ENCODE measurements at places on chromosomes 7 and 10.

DNA sequence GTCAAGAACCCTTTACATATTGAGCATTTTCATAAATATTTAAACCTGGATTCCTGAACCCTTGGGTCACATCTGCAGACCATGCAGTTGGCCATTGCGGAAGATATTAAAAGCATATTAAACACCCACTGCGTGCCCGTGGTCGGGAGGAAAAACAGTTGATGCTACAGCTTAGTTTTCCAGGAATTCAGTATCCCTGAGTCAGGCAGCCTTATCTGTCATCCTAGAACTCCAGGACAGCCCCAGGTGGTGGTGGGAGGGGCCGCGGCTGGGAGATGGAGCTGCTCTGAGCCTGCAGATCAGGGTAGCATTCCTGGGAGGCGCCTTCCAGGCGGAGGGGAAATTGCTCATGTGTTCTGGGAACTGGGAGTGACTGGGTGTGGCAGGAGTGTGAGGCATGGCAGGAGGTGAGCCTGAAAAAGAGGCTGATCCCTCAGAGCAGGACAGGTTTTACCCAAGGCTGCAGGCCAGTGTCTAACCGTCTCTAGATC is 222.9 kb upstream of the SH2B2 start:
- DNase-seq: no peak

DNA sequence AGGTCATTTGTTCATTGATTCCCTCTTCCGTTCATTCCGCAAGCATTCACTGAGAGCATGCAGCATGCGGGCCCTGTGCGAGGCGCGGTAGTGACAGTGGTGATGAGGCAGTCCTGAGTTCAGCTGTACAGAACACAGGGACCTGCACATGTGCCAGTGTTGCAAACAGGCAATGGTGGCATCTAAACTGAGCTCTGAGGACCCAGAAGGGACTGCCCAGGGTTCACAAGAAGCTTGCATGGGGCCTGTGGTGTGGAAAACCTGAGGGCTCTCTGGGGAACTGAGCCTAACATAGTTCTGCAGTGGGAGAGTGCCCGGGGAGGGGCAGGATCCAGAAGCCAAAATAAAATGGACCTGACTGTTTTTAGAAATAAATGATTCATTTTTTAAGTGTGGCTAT is 13.2 kb downstream of the ZNF488 start:
- DNase-seq: no peak

GRCh38 chr7:99822731-99823718 is 4.8 kb upstream of the CYP3A43 start:
- no peak for DNase-seq

DNA sequence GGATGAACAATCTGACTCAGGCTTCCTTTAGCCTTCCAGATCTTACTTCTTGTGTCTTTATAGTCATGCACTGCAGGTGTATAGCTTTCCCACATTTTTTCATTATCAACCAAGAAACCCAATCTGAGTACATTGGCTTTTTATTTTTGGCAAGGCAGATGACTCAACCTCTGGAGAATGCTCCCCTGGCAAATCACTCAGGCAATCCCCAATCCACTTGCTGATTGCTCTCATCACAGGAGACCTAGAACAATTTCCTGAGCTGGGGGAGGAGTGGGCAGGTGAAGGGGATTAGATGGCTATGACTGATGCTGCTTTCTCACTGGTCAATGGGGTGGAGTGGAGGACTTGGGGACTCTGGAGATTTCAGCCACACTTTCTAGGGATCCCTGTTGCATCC is 134.4 kb downstream of the SLC16A9 start:
- no peak for DNase-seq

DNA sequence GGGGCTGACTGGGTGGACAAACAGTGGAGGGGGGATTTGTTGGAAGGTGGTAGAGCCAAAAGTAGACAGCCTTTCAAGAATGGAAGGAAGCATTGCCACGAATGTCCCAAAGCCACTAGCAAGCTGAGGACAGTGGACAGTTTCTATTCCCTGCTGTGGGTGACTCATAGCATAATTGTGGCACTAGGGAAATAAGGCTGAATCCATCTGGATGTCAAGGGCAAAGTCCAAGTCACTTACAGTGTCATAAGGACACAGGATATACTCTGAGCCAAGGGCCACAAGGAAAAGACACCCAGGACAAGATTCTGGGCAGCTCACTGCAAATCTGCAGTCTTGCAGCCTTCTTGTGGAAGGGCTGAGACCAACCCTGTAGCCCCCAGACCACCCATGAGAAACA is 79.7 kb downstream of the FRMPD2 start:
- DNase-seq: no peak

DNA sequence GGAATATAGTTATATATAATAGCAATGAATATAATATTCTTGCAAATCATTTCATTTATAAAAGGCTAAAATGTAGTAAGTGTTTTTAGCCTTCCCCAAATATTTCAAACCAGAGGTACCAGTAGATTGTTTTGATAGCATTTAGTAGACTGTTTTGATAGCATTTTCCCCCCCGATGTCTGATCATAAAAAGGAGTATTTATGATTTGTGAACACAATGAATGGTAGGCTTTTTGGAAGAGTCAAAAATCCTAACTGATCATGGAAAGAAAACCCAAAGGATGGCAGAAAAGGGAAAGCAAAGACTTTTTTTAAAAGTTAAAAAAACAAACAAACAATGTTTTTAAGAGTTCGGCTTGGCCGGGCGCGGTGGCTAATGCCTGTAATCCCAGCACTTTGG is 152.5 kb downstream of the PIP4K2A start:
- DNase-seq: no peak

- no peak for DNase-seq
These were observed 17.2 kb upstream of the TPST1 start for GRCh38 chr7:66187905-66188304.

- no peak for DNase-seq
These were observed 32.0 kb upstream of the CXCL12 start for GRCh38 chr10:44416936-44417335.

DNA sequence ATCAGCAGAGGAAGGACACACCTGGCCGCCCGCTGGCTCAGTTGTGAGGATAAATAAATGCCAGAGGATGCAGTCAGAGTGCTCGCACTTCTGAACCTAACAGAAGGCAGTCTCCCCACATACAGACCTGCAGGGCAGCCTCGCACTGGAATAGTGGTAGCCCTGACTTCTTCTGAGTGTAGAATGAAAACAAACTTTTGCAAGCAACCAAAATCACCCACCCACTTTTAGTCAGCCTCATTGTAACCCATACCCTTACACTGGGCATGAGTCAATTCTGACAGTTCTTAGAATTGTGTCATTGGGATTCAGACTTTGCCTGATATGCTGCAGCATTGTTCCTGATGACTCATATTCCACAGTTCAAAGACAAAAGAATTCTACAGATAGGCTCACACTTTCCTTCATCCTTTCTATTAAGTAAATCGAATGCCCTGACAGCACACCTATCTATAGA is 167.0 kb upstream of the CDK1 start:
- DNase-seq: no peak

DNA sequence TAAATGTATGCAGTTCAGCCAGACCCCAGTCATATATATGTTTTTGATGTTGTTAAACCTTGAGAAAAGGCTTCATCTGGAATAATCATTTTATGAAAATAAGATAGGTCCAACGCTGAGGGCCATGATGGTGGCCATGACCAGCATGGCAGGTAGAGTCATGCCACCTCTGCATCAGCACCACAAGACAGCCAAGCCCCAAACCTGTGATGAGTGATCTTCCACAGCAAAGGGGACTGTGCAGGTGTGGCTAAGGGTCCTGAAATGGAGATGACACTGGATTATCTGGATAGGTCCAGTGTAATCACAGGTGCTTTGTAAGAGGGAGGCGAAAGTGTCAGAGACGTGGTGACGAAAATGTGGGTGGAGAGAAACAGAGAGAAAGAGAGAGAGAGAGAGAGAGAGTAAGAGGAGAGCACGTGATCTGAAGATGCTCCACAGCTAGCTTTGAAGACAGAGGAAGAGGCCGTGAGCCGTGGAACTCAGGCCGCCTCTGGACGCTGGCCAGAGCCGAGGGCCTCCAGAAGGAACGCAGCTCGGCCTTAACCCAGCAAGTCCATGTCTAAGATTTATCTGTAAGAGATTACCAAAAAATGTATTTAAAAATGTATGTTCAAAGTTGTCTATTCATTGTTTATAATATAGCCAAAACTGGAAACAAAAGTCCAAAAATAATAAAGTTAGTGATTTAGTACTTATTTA is 304.4 kb upstream of the SHH start:
- DNase-seq: no peak

DNA sequence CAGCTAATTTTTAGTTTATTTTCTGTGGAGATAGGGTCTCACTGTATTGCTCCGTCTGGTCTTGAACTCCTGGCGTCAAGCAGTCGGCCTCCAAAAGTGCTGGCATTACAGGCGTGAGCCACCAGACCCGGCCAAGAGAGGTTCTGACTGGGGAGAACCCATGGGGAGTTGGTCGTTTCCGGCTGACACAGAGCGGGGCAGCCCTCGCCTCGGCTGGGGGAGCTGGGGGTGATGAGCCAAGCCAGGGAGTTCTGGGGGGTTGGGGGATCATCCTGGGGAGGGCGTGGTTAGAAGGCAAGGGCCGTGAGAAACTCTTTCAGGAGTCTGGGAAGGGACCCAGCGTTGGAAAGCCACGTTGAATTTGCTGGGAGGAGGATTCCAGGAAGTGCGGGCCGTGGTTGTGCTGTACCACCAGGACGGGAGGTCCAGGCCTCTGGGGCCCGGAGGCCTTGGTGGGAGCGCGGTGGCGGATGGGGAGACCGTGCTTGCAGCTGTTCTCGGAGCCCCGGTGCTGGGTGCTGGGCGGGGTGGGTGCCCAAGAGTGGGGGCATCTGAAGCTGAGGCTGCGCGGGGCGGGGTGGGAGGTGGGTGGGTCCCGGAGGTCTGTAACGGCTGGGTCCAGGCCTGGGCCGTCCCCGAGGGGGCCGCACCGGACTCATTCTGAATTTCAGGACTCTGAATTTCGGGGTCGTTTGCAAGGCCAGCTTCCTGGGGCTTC is 8.4 kb upstream of the ZNF853 start:
- no peak for DNase-seq

DNA sequence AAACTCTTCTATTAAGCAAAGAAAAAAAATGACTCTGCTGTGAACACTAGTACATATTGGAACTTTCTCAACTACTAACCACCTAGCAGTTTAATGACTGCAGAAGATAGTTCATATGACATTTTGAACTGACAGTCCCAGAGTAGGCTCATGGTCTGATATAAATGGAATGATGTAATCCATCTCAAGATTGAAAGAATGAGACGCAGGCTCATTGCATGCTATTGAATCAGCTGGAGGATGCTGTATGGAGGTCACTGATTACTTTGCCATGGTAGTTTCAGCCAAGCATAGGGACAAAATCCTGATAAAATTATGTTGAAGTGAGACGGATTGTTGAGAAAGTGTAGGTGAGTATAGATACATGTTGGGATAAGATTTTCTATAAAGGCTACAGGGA is 217.6 kb upstream of the SEMA3E start:
- no peak for DNase-seq

- no peak for DNase-seq
These were observed 33.5 kb downstream of the CUL2 start for GRCh38 chr10:35056686-35057085.

DNA sequence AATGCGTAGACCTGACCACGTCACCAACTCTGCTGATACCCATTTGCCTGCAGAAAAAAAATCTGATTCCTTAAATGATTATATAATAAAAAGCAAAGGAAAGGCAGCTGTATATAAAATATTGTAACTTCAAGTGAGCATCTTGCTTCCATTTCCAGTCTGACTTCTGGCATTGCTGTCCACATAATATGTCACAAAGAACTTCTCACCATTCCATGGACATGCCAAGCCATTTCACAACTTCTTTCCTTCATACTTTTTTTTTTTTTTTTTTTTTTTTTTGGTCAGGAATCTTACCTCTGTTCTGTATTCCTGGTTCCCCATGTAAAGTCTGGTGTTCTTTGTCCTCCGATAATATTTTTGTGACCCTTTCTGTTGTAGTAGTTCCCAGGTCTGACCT is 165.5 kb downstream of the SND1 start:
- DNase-seq: no peak

- no peak for DNase-seq
These were observed 182.2 kb downstream of the WDR11 start for GRCh38 chr10:121033366-121033765.

GRCh38 chr7:107138696-107139420 is 29.9 kb upstream of the HBP1 start:
- no peak for DNase-seq

DNA sequence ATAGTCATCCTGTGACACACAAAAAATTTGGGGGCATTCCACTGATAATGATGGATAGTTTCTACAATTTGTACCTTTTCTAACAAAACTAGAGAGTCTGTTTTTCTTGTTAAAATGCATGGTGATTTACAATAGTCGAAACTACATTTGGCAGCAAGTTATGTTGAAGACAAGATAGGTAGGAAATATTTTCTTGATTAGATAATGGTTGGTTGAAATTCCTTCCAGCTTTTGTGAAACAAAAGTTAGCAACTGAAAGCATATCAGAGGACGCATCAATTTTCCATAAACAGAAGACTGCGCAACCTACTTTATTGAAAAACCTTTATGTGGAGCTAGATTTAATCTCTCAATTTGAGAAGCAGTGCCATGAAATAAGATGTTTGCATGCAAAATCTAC is 155.8 kb upstream of the GLI3 start:
- no peak for DNase-seq

DNA sequence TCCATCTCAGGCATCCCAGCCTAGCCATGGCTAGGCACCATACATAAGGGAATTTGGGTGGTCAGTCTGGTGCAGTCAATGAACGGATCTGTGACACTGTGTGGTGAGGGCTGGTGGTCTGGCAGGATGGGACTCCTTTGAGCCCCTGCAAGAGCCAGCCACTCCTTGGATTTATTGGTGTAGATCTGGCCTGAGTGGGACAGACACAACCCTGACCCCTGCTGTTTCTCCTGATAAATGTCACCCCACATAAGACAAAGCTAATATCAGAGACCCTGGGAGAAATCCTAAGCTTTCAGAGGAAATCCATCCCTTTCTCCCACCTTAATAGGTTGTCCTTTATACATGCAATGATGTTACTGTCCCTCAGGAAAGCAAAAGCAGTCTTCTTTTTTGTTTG is 2.3 kb downstream of the FBXO24 start:
- no peak for DNase-seq

DNA sequence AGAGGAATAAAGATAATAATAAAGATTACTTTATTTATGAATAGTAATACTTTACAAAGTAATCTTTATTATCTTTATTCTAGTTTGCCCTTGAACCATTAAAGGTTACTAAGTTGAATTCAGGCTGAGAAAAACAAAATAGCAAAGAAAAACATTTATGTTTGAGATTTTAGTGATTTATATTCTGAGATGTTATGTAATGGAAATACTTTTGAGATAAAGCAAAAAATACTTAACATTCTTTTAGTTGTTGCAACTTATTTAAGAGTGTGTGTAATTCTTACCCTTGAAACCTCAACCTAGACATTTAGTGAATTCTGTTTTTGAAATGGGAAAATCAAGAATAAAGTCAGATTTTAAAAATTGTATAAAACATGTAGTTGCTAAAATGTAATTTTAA is 40.0 kb downstream of the MINPP1 start:
- DNase-seq: no peak

GRCh38 chr7:51038573-51038972 is 255.9 kb upstream of the GRB10 start:
- no peak for DNase-seq

GRCh38 chr10:77494327-77494726 is 143.3 kb downstream of the KCNMA1 start:
- DNase-seq: no peak

Data from stimulated activated CD8-positive, alpha-beta memory T cell treated with anti-CD3 and anti-CD28 coated beads, Interleukin-2, amount 100 ng/mL, for 1 hour (primary cell).